ENCODE measurements at places on chromosomes 5 and 9.

GRCh38 chr5:18299166-18299565 lies 664.9 kb downstream of the TAF11L14 start:
- no peak for DNase-seq

DNA sequence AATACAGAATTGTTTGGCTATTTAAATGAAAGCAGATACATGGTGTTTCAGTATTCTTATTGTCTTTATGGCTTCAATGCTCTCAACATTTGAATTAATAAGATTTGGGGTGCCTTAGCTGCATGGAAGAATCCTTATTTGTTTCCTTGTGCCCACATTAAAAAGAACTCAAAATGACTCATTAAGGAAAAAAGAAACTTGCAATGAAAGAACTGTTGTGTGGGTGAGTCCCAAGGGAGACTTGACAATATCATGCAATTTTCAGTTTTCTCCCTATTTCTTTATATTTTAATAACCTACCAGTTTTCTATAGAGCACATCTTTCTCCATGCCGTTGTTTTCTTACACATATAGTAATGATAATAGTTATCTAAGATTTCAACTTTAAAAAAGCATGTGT lies 404.0 kb downstream of the PDE4D start:
- DNase-seq: no peak

- DNase-seq: no peak
Measured at GRCh38 chr5:3058942-3059341, 307.5 kb upstream of the IRX2 start.

DNA sequence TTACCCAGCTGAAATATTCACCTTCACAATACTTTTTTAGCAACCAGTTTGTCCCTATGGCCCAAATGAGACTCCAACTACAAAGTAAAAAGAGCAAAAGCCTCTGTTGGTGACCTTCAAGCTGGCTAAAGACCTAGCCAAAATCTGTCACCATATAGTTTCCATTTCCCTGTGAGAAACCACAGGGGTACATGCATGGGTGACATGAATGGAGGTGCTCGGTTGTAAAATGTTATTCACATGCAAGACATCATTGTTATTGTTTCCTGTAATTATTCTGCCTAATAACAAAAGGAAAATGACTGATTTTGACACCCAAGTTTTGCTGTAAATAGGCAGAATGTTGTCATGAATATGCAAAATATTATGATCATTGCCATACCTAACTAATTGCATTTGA lies 285.3 kb downstream of the ZNF608 start:
- DNase-seq: no peak

DNA sequence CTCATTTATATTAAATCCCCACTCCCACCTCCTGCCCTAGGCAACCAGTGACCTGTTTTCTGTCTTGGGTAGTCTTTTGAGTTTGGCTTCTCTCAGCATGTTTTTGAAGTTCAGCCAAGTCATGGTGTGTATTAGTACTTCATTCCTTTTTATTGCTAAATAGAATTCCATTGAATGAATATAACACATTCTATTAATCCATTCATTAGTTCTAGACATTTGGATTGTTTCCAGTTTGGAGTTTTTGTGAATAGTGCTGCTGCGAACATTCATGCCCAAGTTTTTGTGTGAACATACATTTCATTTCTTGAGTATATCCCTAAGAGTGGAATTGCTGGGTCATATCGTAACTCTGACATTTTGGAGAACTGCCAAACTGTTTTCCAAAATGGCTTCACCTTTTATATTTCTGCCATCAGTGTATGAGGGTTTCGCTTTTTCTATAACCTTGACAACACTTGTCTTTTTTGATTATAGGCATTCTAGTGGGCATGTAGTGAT lies 2.7 kb downstream of the ZNF346 start:
- no peak for DNase-seq

DNA sequence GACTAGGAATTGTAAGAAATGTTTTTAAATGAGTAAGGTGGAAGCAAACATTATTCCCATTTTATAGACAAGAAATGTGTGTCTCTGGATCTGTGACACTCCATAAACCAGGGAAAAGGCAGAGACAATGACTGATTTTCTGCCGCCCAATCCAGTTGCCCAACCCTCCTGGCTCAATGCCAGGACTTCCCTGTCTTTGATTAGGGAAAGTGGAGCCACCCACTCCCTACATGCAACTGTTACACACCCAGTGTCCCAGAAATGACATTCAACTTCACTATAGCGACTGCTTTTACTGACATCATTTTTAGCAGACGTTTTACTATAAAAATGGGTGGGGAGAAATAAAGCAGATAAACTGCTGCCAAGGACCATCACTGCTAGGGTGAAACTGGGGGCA lies 79.7 kb downstream of the THBS4 start:
- DNase-seq: no peak

DNA sequence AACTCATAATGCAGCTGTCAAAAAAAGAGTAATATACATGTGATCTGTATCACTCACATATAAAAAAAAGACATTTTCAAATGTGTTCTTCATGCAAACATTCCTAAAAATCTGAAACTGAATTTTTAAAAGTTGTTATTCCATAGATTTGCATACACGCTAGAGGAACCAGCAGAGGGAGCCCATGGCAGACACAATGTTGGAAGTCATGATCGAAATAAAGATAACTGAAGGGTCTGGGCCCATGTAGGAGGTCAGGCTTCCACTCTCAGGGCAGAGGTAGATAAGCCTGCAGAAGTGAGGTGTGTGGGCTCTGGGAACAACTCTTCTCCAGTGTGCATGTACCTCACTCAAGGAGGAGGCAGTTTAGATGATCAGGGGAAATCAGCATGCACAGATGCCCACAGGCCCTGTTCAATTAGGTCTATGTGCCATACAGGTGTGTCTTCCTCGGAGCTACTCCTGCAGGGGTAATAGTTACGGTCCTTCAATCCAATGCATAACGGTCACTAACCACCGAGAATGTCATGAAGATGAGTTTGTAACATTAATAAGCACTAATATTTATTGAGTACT lies 208.6 kb downstream of the EPB41L4A start:
- no peak for DNase-seq

DNA sequence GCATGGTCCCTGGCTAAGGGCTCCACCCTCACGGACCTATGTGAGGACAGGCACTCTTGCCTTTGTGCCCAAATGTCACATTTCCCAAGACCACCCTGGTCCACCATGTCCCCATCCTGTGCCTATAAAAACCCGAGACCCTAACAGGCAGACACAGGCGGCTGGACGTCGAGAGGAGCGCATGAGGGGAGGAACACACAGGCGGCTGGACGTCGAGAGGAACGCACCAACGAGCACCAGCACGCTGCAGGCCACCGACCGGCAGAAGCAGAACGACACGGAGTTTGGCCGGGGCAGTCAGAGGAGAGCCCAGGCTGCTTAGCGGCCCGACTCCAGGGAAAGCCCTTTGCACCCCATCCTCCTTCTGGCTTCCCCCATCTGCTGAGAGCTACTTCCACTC lies 119.9 kb downstream of the ADAMTS2 start:
- DNase-seq: no peak

DNA sequence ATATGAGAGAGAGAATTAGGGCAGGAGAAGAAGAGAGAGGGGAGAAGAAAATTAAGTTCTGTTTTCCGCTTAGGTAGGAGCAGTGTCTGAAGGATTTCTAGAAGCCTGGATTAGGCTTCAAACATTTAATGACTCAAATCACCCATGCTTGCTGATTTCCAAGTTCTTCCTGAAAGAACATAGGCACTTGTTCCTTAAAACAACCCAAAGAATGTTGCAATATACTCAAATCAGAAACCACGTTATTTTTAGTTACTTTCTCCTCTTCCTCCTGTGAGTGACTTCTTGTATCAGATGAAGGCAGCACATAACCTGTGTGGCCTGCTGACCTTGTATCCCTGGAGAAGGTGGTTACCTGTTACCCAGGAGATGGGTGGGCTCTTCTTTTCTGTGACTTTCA lies 351.5 kb upstream of the KLF4 start:
- DNase-seq: no peak

DNA sequence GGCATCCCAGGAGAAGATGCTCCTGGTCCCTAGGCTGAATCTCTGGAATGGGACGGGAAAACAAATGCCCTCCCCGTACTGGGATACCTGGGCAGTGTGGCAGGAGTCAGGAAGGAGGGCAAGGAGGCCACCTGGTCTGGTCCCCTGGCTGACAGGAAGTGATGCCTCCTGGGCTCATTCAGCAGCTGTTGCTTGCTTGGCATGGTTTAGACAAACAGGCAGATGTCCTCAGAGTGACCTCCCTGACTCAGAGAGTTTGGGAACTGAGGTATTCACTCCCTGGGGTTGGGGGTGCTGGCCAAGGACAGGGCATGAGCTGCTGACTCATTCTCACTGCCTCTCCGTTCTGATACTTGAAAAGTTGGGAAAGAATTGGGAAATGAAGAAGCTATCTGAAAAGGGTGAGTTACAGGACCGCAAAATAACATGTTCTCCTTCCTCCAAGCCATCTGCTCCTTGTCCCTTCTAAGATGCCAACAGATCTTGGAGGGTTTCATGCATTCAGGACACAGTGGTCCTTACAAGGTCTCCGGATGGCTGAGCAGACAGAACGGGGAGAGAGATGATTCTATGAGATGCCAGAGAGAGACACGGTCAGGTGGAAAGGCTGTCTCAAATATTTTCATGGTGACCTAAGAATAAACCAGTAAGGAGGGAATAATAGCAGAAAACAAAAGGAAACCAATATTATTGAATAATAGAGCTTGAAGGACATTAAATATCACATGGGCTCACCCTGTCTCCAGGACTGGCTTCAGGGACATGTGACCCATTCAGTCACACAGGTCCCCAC lies 534.5 kb downstream of the BNC2 start:
- no peak for DNase-seq

- no peak for DNase-seq
Measured at GRCh38 chr5:54607006-54607405, 89.4 kb downstream of the SNX18 start.

GRCh38 chr5:66138637-66139317 lies 5.3 kb upstream of the SREK1 start:
- no peak for DNase-seq

DNA sequence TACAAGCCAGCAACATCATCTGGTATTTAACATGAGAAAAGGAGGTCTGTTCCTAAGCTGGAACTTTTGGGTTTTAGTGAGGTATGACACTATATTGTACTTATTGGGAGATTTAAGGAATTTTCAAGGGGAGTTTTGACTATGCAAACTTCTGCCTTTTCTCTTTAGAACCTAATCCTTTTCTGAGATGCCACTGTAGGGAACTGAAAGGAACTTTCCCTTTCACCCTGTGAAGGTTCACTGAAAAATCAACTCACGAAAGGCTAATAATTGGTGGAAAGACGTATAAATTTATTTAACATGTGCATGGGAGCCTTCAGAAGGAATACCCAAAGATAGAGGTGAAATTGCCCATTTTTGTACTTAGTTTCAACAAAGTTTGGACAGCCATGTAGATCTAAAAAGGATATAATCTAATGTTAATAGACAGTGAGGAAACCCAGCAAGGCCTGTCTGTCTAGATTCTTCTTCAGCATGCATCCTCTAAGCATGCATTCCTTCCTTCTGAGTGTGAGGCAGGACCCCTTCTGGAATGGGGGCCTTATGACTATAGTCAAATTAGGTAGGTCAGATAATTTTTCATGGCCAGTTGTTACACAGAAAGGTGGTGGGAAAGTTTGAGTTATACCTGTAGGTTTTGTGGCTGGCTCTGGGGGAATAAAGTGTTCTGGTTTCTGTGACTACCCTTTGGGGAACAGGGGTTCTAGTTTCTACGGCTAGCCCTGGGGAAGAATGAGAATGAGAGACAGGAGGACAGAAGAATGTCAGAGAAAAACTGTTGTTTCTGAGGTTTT lies 200.3 kb downstream of the C9orf152 start:
- DNase-seq: no peak

DNA sequence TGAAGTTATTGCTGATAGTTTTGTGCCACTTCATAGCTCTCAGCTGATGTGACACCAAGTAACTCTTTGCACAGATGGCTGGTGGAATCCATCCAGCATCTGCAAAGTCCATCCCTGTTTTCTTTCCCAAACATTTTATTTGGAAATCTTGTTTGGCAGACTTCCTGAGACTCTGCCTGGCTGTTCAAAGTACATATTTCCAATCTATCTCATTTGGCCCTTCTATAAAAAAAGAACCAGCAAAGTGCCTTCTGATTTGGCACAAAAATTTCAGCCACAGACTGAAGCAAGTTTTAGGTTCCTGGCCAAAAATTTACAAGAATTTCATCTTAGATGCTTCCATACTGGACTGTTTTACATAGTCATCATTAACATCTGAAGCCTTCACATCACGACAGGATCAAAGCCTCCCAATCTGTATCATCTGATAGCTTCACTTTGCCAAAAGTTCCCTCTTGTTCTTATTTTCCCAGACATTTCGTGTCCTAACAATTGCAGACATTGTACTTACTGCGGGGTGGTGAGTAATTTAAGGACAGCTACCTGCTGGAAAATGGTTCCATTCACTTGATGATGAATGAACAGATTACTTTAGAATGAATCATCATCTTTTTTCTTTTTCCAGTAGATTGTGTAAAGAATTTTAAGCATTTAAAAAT lies 377.3 kb downstream of the KIAA0825 start:
- DNase-seq: no peak

DNA sequence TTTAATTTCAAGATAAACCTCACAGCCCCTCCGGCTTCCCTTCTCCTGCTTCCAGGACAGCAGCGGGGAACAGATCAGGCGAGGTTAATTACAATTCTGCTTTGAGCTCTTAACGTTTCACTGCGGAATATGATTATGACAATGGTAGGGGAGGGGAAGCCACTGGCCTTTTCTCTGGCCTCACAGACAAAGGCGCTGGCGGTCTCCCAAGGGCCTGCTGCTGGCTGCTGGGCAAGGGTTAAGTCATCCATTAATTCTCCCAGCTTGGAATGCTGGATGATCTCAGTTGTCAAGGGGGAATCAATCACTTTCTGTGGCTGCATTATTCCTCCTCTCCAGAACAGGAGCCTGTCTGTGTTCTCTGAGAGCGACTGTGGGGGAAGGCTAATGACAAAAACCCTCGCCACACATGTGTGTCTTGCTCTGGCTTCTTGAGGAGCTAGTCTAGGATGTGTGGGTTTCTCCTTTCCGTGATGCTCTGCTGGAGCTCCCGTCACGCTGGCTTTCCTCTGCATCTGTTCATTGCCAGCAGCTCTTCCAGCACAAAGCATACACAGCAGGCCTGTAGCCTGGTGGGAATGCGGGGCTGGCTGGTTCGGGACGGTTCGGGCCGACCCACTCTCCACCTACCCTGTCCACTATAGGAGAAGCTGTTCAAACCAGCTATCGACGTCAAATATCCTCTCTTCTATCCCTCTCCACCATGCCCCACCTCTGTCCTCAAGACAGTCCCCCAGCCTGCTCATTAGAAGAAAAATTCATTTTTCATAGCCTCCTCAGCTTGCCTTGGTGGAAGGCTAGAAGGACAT lies 82.8 kb downstream of the DCP2 start:
- peak; percentile 25 for DNase-seq

DNA sequence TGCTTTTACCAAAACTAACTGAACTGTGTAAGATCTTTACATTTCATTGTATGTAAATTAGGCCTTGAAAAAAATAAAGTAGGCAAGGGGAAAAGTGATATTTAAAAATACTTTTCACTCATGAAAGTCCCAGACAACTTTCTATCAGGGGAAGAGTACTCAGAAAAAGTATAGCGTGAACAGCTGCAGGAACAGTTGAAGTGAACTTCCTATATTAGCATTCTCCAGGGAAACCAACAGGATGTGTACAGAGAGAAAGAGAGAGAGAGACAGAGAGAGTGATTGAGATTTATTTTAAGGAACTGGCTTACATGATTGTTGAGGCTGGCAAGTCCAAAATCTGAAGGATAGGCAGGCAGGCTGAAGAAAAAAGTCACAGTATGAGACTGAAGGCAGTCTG lies 42.0 kb downstream of the ERMP1 start:
- no peak for DNase-seq

- no peak for DNase-seq
Measured at GRCh38 chr5:149280802-149281201, 9.1 kb downstream of the AFAP1L1 start.

- DNase-seq: no peak
Measured at GRCh38 chr5:140318792-140319191, 15.9 kb upstream of the PFDN1 start.

Data from SHP77 treated with DMSO at 0.1 percent for 48 hours (cell line).